ENCODE measurements at places on chromosomes 2 and 18.

GRCh38 chr2:46818819-46819218, 96.8 kb downstream of the MCFD2 start:
- no peak for DNase-seq

DNA sequence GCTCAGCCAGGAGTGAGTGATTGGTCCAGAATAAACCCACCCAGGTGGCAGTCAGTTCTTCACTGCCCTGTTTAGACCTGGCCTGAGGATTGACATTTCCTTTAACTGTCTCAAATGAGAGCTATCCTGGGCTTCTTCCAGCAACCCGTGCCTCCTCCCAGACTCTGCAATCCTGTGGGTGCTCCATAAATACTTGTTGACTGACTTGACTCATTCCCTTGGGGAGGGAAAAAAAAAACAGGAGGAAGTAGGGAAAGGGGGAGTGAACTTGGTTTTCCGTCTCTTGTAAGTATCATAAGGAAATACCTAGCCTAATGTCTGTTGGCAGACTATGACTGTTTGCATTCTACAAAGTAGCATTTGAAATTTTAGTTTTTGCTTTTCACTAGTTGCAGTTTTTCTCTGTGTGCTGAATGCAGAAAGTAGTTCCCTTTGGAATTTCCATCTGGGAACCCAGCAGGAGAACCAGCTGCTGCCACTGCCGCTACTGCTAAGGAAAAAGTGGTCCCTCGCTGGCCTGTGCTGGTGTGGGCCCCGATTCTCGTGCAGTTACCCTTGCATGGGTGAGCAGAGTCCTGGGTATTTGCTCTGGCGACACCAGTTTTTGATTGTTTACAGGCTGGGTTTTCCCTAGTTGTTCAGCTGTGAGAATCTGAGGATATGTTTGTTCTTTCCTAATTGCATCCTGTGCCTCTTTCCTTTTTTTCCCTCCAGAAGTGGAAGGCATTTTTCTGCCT, 78.8 kb downstream of the TGOLN2 start:
- no peak for DNase-seq

DNA sequence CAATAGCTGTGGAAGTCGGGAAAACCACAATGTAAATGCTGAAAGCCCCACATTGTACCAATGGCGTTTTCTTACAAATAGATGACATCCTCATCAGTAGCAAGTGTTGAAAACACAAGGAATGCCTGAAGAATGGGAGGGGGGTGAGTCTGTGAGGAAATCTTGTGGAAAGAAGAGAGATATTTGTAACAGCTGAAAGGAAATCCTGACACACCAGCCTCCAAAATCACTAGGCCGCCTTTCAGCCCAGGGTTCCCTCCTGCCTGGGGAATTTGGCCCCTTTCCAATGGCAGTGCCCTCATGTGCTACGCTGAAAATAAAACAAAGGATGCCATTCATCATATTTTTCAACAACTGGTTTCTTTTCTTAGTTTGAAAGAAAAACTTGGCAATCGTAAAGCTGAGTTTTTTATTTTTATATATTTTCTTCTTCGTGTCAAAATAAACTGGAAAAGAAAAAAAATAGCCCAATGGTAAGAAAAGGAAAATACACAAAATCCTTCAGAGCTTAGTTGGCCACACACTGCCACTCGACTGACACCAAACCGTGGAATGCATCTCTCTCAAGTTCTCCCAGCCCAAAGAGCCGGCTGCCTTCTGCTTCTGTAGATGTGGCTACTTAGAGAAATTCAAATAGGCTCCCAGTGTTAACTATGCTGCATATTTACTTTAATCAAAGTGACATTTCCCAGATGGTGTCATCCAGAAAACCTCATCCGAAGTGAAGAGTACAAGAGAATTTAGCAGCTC, 52.0 kb downstream of the FTCDNL1 start:
- no peak for DNase-seq

- no peak for DNase-seq
Observed at GRCh38 chr18:69648486-69648885, 247.8 kb downstream of the DOK6 start.

- DNase-seq, result no peak
Observed at GRCh38 chr18:3653851-3654441, 204.0 kb downstream of the TGIF1 start.

GRCh38 chr2:241041589-241042158, 43.3 kb downstream of the SNED1 start:
- DNase-seq, result no peak

DNA sequence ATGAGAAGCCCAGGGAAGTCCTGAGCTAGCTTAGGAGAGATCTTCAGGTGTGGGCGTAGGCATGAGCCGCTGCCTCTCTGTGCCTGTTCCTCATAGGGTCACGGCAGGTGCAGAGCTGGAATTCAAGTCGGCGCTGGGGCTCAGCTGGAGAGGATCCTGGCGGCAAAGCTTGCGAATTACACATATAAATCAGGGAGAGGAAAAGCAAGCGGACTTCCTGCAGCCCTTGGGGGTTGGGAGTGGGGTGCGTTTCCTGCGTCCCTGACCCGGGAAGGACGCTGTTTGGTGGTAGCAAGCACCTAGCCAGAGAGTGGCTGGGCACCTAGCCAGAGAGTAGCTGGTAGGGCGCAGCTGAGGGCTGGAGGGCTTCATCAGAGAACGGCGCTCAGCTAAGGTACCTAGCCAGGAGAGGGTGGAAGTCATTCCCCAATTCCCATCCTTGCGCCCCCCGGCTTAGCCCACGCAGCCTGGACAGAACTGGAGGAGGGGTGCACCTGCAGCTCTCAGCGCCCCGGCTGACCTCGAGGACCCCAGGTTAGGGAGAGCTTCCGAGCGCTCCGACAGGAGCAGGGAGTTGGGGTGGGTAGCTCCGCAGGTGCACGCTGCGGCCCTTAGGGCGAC, 459 bp upstream of the EFR3B start:
- DNase-seq, result peak; percentile 93

GRCh38 chr2:119254601-119255080, 31.0 kb downstream of the STEAP3 start:
- DNase-seq, result no peak

GRCh38 chr2:84946204-84947009, 24.6 kb upstream of the KCMF1 start:
- no peak for DNase-seq

DNA sequence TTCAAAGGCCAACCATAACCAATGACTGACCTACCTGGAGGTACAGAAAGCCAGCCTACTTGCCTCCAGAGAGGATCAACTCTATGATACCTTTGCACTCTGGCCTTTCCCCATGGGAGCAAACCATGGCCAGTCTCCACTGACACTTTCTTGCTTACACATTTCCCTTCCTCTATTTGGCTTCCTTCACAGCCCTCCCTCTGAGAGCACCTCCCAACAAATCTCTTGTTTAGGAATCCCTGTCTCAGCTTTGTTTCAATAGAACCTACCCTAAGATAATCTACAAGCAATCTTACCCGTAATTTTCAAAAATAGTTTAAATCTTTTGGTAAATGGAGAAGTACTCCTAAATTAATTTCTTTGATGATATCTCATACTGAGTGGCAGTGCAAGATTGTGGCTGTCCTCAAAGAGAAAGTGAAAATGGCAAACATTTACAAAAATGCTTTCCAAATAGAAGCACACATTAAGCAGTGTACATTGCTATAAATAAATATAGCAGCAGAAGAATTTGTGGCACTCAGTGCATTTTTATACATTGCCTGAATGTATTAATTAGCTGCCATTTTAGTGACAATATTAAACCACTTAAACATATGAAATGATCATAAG, 140.6 kb downstream of the CCDC148 start:
- no peak for DNase-seq

GRCh38 chr2:230681171-230681545, 31.5 kb upstream of the CAB39 start:
- no peak for DNase-seq

Data from kidney (tissue), 22 donors.